Endothelial cell (in vitro differentiated cells): ENCODE measurements at places on chromosomes 3 and 15. TPM values are rescaled to one million over a fixed set of nuclear protein-coding genes. Genes with fewer than 3 reads are reported as not detected.

GRCh38 chr15:64883100-64883581 lies 28.6 kb upstream of the ANKDD1A start:
- no peak overlapping the region for H3K4me3 ChIP-seq
- no peaks in the 10 kb centered on the region for H3K36me3 ChIP-seq
- H3K27ac ChIP-seq = no peak overlapping the region
- no peak for DNase-seq
- H3K4me1 ChIP-seq = peaks cover 19% of the 10 kb centered on the region
- peaks cover 5% of the 10 kb centered on the region for H3K27me3 ChIP-seq

DNA sequence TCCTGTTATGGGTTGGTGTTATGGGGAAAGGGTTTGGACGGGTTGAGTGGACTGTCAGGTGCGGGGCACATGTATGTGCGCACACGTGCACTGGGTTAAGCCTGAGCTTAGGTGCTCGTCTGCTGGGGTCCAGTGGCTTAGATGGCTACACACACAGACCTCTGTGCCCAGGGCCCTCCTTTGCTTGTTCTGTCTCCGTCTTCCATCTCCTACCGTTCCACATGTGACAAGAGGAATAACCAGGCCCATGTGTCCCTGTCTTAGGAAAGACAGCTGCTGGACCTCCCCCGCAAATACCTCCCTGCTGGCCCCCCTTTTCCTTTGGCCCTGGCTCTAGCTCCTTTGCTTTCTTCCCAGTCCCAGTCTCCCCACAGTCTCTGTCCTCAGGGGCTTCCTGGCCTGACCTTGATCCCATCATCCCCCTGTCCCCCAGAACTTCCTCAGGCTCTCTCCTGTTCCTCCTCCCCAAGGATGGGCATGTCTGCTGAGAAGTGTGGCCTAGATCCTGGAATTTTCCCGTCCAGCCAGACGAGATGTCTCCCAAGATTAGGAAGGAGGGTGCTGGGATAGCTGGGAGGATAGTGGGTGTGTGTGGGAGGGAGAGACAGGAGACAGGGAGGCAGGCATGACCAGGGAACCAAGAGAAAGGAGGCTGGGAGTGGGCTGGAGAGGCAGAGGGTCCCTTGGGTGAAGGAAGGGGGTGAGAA lies 797 bp upstream of the THPO start:
- peaks cover 24% of the 10 kb centered on the region for H3K27me3 ChIP-seq
- no peak for DNase-seq
- H3K36me3 ChIP-seq = no peaks in the 10 kb centered on the region
- peaks cover 20% of the 10 kb centered on the region for H3K4me1 ChIP-seq
- peak overlapping the region; percentile 84 for H3K4me3 ChIP-seq

DNA sequence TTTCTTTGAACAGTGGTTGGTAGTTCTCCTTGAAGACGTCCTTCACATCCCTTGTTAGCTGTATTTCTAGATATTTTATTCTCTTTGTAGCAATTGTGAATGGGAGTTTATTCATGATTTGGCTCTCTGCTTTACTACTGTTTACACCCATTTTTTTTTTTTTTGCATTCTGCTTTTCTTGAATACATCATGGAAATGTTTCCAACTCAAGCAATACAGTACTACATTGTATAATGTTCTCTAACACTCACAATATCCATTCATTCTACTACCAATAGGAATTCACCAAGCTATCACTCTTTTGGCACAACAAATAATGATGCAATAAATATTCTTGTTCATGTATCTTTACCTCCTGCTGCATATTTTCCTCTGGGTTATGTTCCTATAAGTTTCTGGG lies 801.7 kb downstream of the NTRK3 start:
- H3K36me3 ChIP-seq = no peaks in the 10 kb centered on the region
- peaks cover 1% of the 10 kb centered on the region for H3K27me3 ChIP-seq
- no peaks in the 10 kb centered on the region for H3K4me1 ChIP-seq
- no peak overlapping the region for H3K4me3 ChIP-seq

Gene KNG1
- not detected for total RNA-seq

GRCh38 chr3:43620831-43621655 lies 768 bp downstream of the ANO10 start:
- H3K4me3 ChIP-seq = peak overlapping the region; percentile 100
- H3K36me3 ChIP-seq = peaks cover 4% of the 10 kb centered on the region
- DNase-seq = peak; percentile 34
- H3K27ac ChIP-seq = peak overlapping the region; percentile 88

GRCh38 chr3:152780553-152780952 lies 54.4 kb upstream of the P2RY1 start:
- no peak overlapping the region for H3K27ac ChIP-seq
- H3K36me3 ChIP-seq = peaks cover 8% of the 10 kb centered on the region
- H3K4me3 ChIP-seq = no peak overlapping the region
- DNase-seq = no peak
- H3K4me1 ChIP-seq = peaks cover 3% of the 10 kb centered on the region
- no peaks in the 10 kb centered on the region for H3K27me3 ChIP-seq

- no peak for DNase-seq
- H3K4me3 ChIP-seq = no peak overlapping the region
Measured at GRCh38 chr3:101300073-101300472, 20.3 kb downstream of the IMPG2 start.

Gene DAZL
- 0.33 TPM for total RNA-seq

DNA sequence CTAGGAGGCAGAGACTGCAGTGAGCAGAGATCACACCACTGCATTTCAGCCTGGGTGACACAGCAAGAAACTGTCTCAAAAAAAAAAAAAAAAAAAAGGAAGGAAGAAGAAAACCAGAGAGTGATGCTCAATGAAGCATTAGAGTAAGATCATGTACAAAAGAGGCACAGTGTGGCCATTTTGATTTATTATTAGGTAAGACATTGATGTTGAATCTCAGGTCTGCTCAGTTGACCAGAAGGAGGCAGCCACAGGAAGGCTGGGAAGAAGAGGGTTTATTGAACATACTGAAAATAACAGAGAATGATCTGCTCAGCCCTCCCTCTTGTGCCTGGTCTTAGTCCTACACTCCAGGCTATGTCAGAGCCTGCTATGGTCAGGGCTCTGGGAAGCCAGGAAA lies 15.6 kb downstream of the LRRK1 start:
- H3K4me1 ChIP-seq = peaks cover 13% of the 10 kb centered on the region
- no peaks in the 10 kb centered on the region for H3K36me3 ChIP-seq
- no peak overlapping the region for H3K4me3 ChIP-seq

- H3K27ac ChIP-seq = no peak overlapping the region
- H3K36me3 ChIP-seq = peaks cover 22% of the 10 kb centered on the region
- H3K27me3 ChIP-seq = no peaks in the 10 kb centered on the region
- H3K4me1 ChIP-seq = no peaks in the 10 kb centered on the region
- no peak overlapping the region for H3K4me3 ChIP-seq
Measured at GRCh38 chr3:88117683-88118082, 32.1 kb upstream of the C3orf38 start.
